ENCODE measurements at places on chromosomes 1 and 21.

- no peak for DNase-seq
These were observed 256.7 kb downstream of the KIF26B start for GRCh38 chr1:245411245-245412036.

DNA sequence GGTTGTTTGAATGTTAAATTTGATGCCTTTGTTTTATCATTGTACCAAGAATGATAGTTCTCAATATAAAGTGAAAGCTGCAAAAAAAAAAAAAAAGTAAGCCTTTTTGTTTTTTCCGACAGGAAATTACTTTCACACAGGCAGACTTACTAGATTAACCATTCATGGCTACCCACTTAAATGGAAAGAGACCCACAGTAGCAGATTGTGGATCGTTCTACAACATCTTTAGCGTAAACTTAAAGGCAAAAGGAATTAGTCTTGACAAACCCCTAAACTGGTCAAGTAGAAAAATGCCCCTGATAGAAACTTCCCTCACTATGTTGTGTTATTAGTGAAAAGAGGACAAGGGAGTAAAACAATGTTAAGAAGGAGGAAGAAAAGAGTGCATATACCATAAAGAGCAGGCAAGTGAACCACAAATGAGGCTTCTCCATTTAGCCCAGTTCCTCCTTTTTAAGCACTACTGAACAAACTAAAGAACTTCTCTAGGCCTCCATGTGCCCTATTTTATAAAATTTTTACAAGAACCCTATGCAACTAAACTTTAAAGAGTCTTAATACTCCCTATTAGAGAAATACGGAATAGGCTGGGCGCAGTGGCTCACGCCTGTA lies 1560.3 kb downstream of the MRPL39 start:
- no peak for DNase-seq

- DNase-seq, result no peak
These were observed 112.2 kb downstream of the BRINP2 start for GRCh38 chr1:177282976-177283375.

- no peak for DNase-seq
These were observed 2.0 kb downstream of the RPL5 start for GRCh38 chr1:92833840-92834239.

DNA sequence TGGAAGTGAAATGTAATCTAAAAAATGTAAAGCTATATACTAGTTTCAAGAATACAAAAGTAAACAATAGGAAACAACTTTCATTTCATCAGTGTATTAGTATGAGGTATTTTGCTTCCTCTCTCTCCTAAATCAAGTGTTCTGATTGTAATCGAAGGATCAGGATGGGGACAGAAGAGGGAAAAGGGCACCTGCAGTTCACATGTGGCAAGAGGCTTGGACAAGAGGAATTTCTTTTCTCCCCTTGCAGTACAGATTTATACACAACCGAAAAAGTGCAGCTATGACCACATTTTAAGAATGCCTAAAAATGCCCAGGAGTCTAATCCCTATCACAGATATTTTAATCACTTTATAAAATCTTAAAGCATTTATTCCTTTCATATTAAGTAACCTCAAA lies 63.7 kb downstream of the NRIP1 start:
- no peak for DNase-seq

DNA sequence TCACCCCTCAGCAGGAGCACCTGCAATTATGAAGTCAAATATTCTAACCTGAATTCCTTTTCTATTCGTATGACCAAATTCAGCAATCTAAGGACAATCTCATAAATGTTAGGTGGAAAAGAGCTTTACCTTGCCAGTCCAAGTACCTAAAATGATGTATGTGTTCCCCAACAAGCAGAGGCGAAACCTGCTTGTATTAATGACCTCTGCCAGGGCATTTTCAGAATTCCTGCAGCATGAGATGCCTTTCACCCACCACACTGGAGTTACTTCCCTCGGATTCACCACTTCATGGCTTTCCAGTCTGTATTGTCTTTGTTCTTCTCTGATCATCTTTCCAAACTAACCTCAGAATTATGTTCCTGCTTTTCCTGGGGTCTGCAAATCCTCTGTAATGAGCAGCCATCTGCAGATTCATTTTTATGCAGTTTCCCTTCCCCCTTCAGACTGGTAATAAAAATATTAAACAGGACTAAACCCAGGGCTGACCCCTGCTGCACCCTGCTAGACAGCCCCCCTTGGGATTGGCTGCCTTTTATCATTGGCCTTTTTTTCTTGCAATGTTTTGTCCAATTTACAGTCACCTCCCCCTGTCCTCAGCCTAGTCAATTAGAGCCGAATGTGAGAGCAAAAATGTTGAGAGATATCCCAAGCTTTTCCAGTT lies 26.6 kb upstream of the CASQ2 start:
- no peak for DNase-seq

Measured in activated T-cell treated with anti-CD3 and anti-CD28 coated beads for 1 hour (primary cell).